Renal pelvis (tissue), 12 donors: ENCODE measurements at places on chromosomes 3 and 15. TPM values are rescaled to one million over a fixed set of nuclear protein-coding genes. Genes with fewer than 3 reads are reported as not detected.

ZBBX gene
- 5.1 TPM for polyA plus RNA-seq

RASGRP1 gene
- polyA plus RNA-seq, result 12.2 TPM

KBTBD8 gene
- 1.5 TPM for polyA plus RNA-seq

NAALADL2 gene
- polyA plus RNA-seq, result 21.3 TPM

CCR1 gene
- polyA plus RNA-seq, result 2.5 TPM

ROPN1 gene
- polyA plus RNA-seq, result 0.15 TPM

DNA sequence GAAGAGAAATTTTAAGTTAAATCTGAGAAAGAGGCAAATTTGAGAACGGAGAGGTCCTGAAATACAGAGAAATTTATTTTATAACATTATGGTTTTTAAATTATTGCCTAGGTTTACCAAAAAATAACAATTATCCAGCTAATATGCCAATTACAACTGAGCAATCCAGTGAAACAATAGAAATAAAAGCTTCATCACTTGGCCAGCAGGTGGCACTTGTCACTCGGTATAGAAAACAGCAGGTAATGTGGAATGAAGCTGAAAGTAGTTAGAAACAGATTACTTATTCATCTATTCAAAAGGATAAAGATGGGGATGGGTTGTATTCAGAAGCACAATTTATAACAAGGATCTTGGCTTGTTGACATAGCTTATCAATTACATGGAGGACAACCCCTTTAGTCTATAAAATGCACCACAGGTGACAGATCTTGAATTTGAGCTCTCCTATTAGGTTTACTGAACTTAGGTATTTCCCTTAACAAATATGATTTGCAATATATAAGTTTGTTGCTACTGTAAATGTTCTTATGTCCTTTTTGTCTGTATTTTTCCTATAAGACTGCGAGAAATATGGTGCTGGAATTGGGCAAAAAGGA, 70.1 kb upstream of the GUCA1C start:
- peak; percentile 49 for DNase-seq

DNA sequence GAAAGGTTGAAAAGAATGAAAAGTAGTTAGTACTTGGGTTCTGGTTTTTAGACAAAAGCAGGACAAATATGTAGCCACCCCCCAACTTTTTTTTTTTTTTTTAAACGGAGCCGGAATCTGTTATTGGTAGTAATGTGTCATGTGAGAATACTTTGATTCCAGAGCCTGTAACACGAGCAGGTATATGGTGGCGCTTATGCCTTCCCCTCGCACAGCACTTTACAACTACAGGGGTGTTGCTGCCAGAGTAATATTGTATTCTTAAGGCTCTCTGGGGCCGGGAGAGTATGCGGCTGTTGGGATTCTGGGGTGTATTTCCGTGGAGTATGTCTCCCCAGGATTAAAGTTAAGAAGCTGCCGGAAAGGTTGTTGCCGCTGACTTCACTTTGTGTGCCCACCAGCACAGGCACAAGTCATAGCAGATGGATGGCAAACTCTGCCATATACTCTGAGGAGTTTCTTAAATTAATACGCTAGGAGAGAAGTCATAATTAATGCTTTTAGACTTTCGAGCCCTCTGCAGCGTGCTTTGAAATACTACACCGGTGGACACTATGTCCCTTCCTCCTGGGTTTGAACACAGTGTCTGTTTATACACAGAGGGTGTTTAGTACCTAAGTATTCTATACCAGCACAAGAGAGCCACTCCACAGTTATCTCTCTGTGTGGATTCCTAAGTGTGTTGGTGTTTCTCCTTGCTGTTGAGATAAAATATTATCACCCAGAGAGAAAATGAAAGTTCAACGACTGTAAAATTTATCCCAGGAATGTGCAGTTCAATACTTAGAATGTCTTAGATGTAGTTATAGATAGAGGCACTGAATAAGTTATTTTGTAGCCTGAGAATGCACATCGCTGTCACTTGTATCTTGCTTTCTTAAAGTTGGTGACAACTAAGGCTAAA, 1.4 kb downstream of the MBNL1 start:
- peak; percentile 63 for DNase-seq

DNA sequence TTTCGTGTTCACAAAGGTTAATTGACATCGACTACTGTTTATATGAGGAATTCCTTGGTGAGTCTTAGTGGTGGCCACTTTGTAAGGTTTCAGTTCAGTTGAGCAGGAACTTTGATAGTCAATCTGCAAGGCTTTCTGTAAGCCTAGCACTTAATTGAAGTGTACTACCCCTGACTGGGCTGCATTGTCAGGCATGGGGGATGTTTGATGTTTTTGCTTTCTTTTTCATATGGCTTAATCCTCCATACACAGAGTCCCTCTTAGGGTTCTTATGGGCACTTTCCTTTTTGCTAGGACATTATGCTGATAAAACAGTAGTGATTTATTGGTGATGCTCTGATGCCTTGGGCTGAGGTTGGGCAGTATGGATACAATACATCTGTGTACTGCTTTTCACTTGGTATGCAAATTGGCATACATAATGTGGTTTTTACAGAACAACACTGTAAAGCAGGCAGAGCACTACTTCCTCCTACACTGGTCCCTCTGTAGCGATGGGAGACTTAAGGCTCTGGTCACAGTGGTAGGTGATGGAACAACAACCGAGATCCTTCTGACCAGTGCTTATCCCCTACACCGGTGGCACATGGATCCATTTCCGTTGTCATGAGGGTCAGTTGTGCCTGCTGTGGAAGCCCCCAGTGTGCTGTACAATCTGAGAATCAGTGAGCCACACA, 261.0 kb downstream of the MFSD1 start:
- DNase-seq, result no peak

DNA sequence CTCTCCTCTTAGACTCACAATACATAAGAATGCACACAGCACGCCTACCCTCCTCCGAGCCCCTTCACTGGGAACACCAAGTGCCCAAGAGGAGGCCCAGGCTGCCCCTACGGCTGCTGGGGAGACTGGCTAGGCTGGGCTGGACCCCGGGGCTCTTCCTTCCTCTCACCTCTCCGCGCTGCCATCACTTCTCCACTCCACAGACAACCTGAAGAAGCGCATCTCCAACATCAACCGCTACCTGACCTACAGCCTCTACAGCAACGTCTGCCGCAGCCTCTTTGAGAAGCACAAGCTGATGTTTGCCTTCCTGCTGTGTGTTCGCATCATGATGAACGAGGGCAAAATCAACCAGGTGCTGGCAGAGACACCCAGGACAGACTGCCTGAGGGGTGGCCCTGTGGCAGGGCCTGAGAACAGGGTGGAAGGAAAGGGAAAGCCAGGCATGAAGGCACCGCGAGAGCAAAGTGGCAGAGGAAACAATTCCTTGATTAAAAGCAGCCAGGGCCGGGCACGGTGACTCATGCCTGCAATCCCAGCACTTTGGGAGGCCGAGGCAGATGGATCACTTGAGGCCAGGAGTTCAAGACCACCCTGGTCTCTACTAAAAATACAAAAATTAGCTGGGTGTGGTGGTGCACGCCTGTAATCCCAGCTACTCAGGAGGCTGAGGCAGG, 51.6 kb downstream of the SEMA3G start:
- no peak for DNase-seq

- DNase-seq, result no peak
Measured at GRCh38 chr3:155317211-155317610, 23.7 kb upstream of the STRIT1 start.

DNA sequence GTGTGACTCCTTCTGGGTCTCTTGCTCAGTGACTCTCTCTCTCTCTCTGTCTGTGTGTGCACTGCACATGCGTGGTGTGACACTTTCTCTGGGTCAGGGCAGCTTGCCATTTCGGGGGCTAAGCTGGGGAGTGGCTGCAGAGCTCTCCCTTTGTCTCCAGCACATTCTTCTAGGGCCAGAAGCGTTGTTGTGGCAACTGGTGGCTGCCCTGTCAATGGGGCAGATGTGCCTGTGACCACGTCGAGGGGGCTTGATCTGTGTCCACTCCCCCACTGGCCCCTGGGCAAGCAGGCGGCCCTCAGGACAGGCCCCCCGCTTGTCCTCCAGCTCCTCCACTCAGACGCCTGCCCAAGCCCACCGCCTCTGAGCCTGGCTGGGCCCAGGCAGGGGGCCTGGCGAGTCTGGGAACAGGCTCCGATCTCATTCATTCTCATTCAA, 67.8 kb downstream of the WNT7A start:
- DNase-seq, result no peak

DNA sequence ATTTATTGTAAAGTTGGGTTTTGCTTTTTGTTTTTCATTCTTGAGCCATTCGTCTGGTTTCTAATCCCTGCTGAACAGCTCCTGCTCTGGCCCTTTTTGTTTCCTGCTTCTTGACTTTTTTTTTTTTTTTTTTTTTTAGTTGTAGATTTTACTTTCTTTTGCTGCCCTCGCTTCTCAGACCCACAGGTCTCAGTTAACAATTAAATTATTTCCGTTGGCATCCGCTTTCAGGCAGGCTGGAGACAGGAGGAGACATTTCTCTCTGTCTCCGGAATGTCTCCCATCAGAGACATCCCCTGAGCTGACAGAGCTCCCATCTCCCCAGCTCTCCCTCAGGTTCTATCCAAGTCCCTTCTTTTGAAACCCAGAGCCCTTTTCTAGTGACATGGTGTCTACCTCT, 68.6 kb downstream of the SLC6A6 start:
- DNase-seq, result no peak

DNA sequence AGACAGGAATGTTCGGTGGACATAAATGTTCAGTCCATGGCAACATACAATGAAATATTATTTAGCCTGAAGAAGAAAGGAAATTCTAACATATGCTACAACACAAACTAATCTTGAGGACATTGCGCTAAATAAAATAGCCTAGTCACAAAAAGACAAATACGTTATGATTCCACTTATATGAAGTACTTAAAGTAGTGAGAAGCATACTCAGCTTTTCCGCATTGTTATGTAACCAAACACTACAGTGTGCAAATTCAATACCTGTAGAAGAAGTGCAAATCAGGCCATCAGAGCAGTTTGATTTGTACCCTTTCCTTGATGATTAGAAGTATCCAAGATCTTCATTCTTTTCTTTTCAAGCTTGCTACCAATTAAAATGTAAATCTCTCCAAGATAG, 1023.4 kb upstream of the NR2F2 start:
- DNase-seq, result no peak

GRCh38 chr3:15602146-15602536, 596 bp downstream of the BTD start:
- no peak for DNase-seq

GRCh38 chr3:66200147-66200546, 20.7 kb upstream of the SLC25A26 start:
- DNase-seq, result no peak

GRCh38 chr3:127391436-127392155, 103.8 kb upstream of the PRR20G start:
- DNase-seq, result no peak

- DNase-seq, result no peak
Measured at GRCh38 chr15:77019521-77020331, 24.8 kb downstream of the PSTPIP1 start.

- DNase-seq, result no peak
Measured at GRCh38 chr3:135215516-135215915, 420.5 kb downstream of the EPHB1 start.

DNA sequence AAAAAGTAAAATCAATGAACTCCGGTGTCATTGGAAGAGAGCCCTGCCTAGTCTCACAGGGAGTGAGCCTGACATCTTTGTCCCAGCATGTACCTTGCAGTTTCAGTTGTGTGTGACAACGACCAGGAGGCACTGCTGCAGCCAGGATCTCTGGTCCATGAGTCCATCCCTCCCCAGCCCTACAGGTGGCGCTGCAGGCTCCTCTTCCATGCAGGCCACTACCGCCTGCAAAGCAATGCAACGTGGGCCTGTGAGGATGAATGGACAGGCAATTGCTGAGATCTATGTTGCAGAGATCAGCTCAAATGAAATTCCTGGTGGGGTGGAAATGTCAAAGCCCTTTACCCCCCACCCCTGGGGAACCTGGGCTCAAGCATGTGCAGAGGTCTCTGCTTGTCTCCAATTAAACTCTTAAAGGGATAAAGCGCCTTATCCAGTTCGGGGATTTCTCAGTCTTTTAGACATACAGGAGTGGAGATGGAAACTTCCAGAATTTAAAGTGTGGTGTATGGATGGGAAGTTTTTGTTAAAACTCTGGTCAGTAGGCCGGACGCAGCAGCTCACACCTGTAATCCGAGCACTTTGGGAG, 35.8 kb downstream of the TKT start:
- peak; percentile 68 for DNase-seq

- DNase-seq, result no peak
Measured at GRCh38 chr15:60396560-60396957, 1.2 kb downstream of the ANXA2 start.

DNA sequence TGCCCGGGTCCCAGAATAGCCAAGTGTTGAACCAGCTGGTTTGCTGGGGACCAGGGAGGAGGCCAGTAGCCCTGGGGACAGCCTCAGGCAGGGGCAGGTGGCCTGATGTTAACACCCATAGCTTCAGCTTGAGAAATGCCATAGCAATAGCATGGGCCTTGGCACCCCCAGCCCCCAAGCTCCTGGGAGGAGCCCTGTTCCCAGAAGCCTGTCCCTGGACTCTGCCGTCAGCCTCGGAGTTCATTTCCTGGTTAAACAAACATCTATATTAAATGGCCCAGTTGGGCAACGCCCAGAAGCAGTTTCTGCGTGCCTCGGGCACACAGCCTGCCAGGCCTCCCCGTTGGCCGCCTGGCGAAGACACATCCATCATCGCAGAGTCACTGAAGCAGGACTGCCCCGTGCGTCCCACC, 58.2 kb downstream of the FGD5 start:
- peak; percentile 60 for DNase-seq

- no peak for DNase-seq
Measured at GRCh38 chr3:46266598-46266997, 24.3 kb downstream of the CCR3 start.

DNA sequence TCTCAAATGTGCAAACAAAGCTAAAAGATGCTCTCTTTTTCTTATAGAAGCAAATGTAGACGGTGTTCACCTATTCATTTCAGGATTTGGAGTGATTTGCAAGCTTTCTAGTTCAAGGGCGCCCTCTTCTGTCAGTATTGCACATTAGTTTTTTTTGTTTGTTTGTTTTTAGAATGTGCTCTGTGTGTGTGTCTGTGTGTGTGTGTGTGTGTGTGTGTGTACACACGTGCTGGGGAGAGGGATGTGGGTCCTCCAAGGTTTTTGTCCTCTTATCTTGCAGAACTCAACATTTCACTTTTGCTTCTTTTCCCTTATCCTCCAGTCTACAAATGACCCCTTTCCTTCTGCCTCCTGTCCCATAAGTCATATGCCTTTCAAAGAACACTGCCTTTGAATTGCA, 23.5 kb downstream of the DNAH1 start:
- DNase-seq, result peak; percentile 83

DNA sequence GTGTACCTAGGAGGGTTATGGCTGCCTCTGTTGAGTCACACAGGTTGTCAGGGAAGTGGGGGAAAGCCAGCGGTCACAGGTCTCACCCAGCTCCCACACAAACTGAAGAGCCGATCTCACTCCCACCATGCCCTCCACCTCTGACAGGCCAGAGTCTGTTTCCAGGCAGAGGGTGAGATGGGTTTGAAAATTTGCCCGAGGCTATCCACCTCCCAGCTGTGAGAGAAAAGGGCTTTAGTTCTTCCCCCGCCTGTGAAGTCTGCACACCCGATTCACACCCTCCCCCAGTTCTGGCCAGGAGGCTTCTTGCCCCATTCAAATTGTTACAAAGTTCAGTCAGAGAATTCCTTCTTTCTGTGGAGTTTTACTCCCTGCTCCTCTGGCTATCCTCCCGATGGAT, 446.9 kb downstream of the EDEM1 start:
- no peak for DNase-seq
